ENCODE measurements at places on chromosomes 11 and 22. TPM values are rescaled to one million over a fixed set of nuclear protein-coding genes. Genes with fewer than 3 reads are reported as not detected.

GRCh38 chr11:9823887-9824385, 160.1 kb downstream of the SWAP70 start:
- no peaks in the 10 kb centered on the region for H3K36me3 ChIP-seq
- no peak overlapping the region for H3K27ac ChIP-seq
- H3K4me1 ChIP-seq: peaks cover 9% of the 10 kb centered on the region
- H3K4me3 ChIP-seq: no peak overlapping the region

APOL3 gene
- 48.3 TPM for total RNA-seq

DNA sequence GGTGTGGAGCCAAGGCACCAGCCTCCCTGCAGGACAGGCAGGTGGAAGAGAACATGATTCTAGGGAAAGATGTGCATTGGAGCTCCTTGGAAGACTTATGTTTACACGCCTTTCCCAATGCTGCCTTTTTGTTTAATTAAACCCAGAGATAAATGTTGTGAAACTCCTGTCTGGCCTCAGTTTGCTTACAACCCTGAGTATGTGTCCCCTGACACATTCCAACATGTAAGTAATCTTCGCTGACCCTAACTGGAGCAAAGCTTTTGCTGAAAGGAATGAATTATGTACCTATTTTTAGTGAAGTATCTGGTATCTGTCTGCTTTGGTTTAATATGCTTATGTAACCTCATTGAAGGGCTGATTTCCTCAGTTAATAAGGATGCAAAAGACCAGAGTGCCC, 56.7 kb downstream of the APIP start:
- peaks cover 15% of the 10 kb centered on the region for H3K27me3 ChIP-seq
- no peaks in the 10 kb centered on the region for H3K36me3 ChIP-seq
- H3K4me1 ChIP-seq: no peaks in the 10 kb centered on the region
- DNase-seq: no peak
- H3K4me3 ChIP-seq: no peak overlapping the region

DNA sequence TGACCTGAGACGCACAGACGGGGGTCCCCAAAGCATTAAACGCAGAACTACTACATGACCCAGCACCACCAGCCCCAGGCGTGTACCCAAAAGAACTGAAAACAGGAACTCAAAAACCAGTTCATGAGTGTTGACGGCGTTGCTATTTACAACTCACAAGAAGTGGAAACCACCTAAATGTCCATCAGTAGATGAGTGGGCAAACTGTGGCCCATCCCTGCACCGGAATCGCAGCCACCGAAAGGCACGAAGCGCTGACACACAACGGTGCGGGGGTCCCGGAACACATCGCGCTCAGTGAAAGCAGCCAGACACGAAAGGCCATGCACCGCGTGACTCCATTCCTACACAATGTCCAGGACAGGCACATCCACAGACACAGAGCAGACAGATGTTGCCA, 79.2 kb downstream of the TRMU start:
- no peak for DNase-seq
- H3K4me3 ChIP-seq: no peak overlapping the region
- no peak overlapping the region for H3K27ac ChIP-seq
- H3K4me1 ChIP-seq: no peaks in the 10 kb centered on the region
- H3K36me3 ChIP-seq: no peaks in the 10 kb centered on the region

DGCR6L gene
- 29.0 TPM for total RNA-seq

DNA sequence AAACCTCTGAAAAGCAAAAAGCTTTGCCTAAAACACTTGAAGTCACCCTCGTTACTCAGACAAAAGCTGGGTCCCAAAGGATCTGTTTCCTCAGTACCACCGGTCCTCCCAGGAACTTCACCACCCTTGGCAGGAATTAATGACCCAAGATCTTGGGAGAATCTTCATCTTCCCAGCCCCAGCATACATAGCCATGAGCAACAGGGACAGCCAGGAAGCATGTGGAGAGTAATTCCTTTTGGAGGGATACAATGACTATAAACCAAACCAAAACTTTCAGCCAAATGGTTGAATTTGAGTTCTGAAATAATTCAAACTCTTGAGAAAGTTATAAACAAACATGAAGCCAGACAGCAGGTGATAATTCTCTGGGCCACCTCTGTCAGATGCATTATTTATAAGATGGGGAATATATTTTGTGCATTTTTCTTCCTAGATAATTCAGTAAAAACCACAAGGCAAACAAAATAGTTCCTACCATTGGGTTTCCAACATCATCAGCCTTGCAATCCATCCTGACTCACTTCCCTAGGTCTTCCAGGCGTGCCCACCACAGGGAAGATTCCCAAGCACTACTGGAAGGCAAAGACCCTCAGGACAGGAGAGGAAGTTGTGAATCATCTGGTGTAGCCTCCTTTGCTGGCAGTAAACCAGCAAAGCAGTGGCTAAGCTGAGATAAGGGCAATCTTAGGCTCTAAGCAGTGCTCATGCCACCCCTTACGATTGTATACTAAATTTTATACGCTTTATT, 71.7 kb upstream of the DRD2 start:
- DNase-seq: no peak
- H3K4me3 ChIP-seq: no peak overlapping the region
- H3K27ac ChIP-seq: no peak overlapping the region
- H3K36me3 ChIP-seq: no peaks in the 10 kb centered on the region
- H3K27me3 ChIP-seq: peaks cover 43% of the 10 kb centered on the region

DNA sequence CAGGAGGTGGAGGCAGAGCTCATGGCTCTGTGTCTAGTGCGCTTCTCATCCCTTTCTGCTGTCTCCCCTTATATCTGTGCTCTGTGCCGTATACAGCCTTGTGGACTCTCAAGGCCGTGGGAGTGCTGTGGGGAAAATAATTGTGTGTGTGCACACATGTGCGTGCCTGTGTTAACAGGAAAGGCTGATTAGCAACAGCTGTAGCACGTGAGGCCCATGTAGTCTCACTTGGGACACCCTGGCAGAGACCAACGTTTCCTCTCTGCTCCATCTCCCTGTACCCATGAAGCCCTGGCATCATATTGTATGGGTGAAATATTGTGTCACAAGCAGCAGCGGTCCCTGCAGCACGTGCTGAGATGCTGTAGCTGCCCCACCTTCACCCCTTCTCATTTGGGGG, 109.3 kb downstream of the LRRC32 start:
- H3K27me3 ChIP-seq: no peaks in the 10 kb centered on the region
- no peak overlapping the region for H3K4me3 ChIP-seq
- peaks cover 21% of the 10 kb centered on the region for H3K4me1 ChIP-seq
- DNase-seq: no peak
- no peak overlapping the region for H3K27ac ChIP-seq
- H3K36me3 ChIP-seq: peaks cover 7% of the 10 kb centered on the region

GRCh38 chr22:44822534-44822933, 70.2 kb downstream of the ARHGAP8 start:
- no peaks in the 10 kb centered on the region for H3K36me3 ChIP-seq
- no peak overlapping the region for H3K4me3 ChIP-seq
- H3K27me3 ChIP-seq: no peaks in the 10 kb centered on the region

GRCh38 chr11:73521621-73522020, 76.3 kb downstream of the FAM168A start:
- H3K27ac ChIP-seq: peak overlapping the region; percentile 35
- H3K4me3 ChIP-seq: no peak overlapping the region
- no peaks in the 10 kb centered on the region for H3K27me3 ChIP-seq
- DNase-seq: no peak
- peaks cover 29% of the 10 kb centered on the region for H3K4me1 ChIP-seq
- peaks cover 14% of the 10 kb centered on the region for H3K36me3 ChIP-seq

GRCh38 chr11:108853864-108854263, 189.0 kb downstream of the DDX10 start:
- no peaks in the 10 kb centered on the region for H3K27me3 ChIP-seq
- peaks cover 26% of the 10 kb centered on the region for H3K4me1 ChIP-seq
- peak overlapping the region; percentile 74 for H3K4me3 ChIP-seq
- H3K27ac ChIP-seq: peak overlapping the region; percentile 57
- peaks cover 9% of the 10 kb centered on the region for H3K36me3 ChIP-seq

FXYD2 gene
- total RNA-seq: 0.51 TPM

GRCh38 chr11:70326365-70326811, 55.9 kb downstream of the PPFIA1 start:
- no peaks in the 10 kb centered on the region for H3K27me3 ChIP-seq
- peaks cover 4% of the 10 kb centered on the region for H3K4me1 ChIP-seq
- no peak for DNase-seq
- no peak overlapping the region for H3K4me3 ChIP-seq

PIWIL4 gene
- total RNA-seq: 0.84 TPM

DNA sequence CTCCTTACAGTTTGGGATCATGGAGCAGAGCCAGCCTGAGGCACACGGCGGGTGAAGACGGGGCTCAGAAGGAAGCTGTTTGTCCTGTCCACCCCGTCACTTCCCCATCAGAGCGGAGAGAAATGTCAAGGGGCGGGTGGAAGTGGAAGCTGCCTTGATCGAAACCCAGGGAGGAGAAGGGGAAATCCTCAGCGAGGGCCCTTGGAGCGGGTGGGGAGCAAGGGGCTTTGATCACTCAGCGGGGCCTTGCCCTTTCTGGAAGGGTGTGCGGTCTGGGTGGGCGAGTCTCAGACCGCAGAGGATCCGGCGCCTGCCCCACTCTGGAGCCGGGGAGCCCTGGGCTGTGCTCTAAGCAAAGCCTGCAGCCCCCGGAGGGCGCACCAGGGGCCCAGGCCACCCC, 320.4 kb downstream of the NTM start:
- DNase-seq: no peak
- H3K27ac ChIP-seq: no peak overlapping the region
- peaks cover 2% of the 10 kb centered on the region for H3K4me1 ChIP-seq
- H3K4me3 ChIP-seq: no peak overlapping the region

DNA sequence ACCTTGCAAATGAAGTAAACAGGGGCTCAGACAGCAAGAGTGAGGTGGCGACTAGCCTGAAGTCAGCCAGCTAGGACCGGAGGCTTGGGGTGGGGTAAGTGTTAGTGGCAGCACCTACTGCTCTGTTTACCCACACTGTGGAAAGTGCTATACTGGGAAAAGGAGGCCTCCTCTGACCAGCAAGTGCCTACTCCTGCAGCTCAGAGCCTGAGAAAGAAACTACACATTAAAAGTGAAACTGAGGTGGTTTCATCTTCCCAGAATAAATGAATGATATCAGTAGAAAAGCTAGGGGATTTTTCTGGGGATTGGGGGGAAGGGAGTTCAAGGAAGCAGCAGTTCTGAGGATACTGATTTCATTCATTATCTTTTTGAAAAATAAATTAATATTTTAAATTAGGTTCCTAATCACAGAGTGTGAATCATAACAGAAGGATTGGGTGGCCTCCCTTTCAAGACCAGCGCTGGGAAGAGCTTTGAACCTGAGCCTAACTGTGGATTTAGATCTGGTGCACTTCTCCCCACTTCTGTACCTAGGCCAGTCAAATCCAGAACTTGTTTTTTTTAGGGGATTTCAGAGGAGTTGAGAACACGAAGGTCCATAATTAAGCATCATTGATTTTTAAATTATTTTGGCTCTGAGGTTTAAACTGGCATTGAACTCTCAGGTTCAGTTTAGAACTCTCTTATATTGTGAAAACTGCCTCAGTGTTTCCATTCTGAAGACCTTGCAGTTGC, 48.1 kb upstream of the GRAMD1B start:
- H3K27ac ChIP-seq: peak overlapping the region; percentile 50
- peaks cover 17% of the 10 kb centered on the region for H3K36me3 ChIP-seq
- H3K27me3 ChIP-seq: no peaks in the 10 kb centered on the region
- peak overlapping the region; percentile 59 for H3K4me3 ChIP-seq

DNA sequence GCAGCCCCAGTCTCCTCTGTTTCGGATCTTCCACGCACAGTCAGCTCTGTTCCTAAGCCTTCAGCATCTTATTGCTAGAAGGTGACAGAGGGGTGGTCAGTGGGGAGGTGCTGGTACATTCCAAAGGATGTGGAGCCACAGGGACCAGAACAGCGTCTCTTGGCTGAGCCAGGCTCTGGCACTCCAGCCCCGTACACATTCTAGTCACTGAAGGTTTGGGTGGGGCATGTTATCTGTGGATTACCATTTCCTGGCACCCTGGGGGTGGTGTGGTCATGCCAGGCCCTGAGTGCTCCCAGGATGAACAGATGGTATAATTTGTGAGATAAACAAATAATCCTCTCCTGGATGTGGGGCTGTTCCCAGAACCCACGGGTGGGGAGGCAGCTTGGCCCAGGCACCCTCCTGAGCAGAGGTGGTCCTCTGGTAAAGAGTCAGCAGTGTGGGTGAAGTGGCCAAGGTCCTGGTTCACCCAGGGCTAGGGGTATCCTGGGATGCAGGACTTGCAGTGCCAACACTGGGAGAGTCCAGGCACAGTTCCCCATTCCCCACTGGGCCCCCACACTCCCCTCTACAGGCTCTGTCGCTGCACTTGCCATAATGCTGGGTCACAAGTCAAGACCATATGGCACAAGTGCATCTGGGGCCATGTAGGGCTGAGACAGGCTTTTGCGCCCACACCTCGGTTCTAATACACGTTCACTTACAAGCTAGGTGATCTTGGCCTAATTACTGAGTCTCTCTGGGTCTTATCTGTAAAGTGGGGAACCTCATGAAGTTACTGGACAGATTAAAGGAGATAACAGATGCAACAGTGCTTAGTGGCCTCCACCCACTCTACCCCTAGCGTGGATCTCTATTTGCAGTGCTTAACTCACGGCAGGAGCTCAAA, 33.0 kb downstream of the DKK3 start:
- no peaks in the 10 kb centered on the region for H3K4me1 ChIP-seq
- no peak for DNase-seq

DNA sequence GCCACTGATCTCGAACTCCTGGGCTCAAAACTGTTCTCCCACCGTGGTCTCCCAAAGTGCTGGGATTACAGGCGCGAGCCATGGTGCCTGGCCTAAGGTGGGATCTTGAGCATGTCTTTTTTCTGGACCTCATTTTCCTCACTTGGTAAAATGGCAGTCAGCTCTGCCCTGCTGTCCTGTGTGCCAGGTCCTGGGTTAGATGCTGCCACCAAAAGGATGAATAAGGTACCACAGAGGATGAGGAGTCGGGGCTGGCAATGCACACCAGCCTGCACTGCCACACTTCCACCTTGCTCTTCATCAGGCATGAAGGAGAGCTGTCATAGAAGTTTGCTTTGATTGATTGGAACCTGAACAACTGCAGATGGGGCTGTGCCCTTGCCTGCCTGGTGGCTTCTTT, 32.3 kb downstream of the ACO2 start:
- no peak overlapping the region for H3K27ac ChIP-seq
- no peak for DNase-seq
- H3K27me3 ChIP-seq: no peaks in the 10 kb centered on the region
- H3K36me3 ChIP-seq: peaks cover 21% of the 10 kb centered on the region
- H3K4me1 ChIP-seq: no peaks in the 10 kb centered on the region
- no peak overlapping the region for H3K4me3 ChIP-seq

DNA sequence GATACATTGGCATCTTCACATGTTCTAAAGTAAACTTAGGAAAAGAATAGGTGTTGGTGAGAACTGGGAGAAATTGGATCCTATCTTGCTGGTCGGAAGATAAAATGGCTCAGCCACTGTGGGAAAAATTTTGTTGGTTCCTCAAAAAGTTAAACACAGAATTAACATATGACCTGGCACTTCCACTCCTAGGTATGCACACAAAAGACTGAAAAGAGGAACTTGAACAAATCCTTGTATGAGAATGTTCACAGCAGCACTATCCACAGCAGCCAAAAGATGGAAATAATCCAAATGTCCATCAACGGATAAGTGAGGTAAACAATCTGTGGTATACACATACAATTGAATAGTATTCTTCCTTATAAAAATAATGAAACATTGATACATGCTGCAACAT, 4.8 kb upstream of the TPH1 start:
- peaks cover 44% of the 10 kb centered on the region for H3K27me3 ChIP-seq
- H3K4me3 ChIP-seq: no peak overlapping the region
- H3K27ac ChIP-seq: no peak overlapping the region

HTR3B gene
- total RNA-seq: not detected

SULT4A1 gene
- not detected for total RNA-seq
